Fibroblast of skin of right quadriceps (primary cell): ENCODE measurements at places on chromosomes 16 and 17.

DNA sequence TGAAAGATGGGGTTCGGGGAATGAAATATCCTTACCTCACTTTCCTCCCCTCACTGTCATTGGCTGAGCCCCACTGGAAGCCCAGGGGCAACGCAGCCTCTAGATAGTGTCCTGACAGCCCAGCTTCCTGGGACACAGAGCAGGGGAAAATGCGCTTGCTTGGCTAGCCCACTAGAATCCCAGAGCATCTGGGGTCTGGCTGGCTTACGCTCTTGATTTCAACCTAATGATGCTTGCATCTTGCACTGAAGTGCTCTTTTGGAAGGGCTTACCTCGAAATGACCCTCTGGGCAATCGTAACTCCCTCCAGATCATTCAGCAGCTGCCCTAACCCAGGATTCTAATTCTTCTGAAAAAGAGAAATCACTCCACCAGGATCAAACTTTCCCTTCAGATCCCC, 147.6 kb downstream of the SOX9 start:
- DNase-seq, result no peak

DNA sequence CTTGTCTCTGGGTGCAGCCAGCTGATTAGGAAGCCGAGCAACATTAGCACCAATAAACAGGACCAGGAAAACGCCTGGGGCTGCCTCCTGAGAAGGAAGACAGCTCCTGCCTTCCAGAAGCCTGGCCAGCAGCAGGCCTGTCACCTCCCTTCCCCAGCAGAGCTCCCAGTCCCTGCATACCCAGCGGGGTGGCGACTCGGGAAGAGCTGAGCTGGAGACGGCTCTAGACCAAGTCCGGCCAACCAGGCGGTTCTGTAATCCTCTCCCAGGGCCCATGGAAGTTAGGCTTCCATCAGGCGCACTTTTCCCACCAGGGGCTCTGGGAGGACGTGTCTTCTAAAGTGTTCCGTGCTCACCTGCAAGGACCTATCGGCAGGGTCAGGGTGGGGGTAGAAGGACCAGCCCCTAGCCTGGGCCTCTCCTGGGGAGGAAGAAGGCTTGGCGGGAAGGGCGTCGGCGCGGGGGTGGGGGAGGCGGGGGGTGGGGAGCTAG, 12.0 kb upstream of the CLUH start:
- DNase-seq, result no peak

GRCh38 chr17:42193969-42194899, at the start of gene GHDC:
Gene GHDC, minus strand, starts transcription at chr17:42194494. Its CDS starts 913 bp downstream, at chr17:42193581.
- peak; percentile 67 for DNase-seq

- DNase-seq, result no peak
These were observed 1.8 kb upstream of the CBFA2T3 start for GRCh38 chr16:88978608-88979346.

DNA sequence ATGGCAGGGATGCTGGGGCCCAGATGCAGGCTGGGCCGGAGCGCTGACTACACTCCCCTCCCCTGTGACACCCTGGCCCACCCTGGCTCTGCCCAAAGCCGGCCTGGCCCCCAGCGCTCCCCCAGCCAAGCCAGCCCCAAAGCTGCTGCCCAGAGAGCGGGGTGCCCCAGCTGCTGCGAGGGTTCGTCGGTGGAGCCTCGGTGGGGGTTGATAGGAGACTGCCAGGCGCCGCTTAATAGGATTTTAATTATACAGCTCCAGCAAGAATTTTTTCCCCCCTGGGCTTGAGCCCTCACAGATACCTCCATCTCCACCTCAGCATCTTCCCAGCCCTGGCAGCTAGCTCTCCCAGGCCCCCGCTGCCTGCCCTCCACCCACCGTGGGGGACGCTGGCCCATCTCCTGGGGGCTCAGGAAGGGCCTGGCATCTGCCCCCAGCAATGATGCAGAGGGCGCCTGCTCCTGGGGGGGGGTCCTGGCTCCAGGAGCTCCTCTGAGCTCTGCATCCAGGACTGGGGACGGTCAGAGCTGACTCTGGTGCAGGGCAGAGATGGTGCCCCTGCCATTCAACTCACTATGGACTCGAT, 36.8 kb upstream of the DLX4 start:
- no peak for DNase-seq

DNA sequence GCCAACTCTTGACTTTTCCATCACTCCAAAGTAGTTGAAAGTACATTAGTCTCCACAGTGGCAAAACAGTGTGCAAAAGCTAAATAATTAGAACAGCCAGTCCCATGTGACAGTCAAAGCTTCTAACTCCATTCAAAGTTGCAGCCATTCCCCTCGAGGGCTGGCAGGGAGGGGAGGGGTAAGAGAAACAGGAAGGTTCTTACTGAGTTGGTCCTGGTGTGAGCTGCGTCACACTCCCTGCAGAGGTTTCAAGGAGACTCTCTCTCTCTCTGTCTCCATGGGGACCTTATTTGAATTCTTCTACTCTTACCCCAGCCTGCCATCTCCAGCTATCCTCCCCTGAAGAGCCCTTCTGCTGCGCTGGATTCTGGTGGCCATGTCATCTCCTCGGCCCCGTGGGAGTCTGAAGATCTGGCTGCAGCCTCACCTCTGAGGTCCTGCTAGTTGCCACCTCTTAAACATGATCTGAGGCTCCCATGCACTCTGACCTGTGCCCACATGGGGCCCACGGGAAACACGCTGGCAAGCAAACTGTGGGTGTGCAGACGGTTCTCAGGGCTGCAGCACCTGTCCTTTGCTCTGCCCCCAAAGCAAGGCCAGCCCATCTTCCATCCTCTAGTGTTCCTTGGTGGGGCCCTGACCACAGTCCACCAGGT, 23.3 kb upstream of the STH start:
- DNase-seq, result no peak

DNA sequence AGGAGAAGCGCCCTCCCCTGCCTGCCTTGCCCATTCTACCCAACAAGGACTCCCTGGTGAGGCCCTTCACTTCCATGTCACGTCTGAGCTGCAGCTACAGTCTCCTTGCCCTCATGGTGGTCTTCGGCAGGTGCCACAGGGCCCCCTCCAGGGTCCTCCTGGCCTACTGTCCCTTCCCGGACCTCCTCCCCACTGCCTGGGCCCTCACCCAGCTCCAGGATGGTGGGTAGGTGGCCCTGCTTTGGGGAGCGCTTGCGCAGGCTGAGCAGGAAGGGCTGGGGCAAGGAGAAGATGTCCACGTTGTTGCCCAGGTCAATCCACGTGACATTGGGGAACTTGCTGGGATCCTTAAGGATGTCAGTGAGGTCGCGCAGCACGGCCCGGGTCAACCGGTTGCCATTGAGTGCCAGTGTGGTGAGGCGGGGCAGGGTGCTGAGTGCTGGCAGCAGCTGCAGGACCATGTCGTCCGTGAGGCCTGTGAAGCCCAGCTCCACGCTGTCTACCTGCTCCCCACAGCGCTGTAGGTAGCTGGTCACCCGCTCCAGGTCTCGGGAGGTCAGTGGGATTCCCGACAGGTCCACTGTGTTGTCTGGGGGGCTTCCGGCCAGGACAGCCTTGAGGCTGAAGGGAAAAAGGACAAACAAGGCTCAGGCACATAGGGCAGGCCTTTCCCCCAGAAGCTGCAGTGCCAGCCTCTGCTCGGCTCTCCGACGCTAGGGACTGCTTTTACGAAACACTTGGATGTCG, 28.3 kb downstream of the TRPV2 start:
- no peak for DNase-seq

DNA sequence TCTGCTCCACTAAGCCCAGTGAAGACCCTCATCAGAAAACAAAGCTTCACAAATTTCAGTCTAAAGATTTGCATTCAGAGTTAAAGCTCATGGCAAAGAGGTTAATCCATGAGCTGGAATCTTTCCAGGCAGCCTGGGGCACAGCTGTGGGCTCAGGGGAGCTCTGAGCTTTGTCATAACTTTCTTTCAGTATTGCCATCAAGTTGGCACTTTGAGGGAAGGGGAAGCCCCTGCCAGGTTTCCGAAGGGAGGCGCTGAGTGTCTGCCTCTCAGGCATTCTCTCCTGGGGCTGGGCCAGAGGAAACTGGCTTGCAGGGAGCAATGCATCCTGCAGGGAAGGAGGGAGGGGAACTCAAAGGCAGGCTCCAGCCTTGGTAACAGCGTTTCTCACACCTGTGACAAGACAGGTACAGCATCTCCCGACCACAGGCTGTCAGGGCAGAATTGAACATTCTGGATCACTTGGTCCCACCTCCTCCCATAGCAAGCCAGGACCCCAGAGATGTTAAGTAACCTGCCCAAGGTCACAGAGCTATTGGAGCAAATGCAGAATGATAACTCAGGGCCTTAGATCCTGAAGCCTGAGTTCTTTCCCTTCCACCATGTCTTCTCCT, 3.9 kb downstream of the LPO start:
- no peak for DNase-seq

DNA sequence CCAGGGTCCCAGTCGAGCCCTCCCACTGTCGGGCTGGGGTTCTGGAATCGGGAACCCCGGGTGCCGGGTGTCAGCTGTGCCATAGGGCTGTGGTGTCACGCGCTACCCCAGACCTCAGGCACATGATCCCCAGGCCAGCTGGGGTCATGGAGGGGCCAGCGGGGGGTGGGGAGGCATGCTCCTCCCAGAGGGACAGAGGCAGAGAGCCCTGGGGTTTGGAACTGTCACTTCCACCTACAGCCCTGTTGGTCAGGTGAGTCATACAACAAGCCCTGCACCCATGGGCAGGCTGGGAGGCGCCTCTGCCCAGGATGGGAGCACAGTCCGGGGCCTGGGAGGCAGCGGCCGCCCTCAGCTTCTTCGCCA, 63.0 kb downstream of the BAIAP2 start:
- DNase-seq, result peak; percentile 37

- no peak for DNase-seq
These were observed 20.5 kb downstream of the TANC2 start for GRCh38 chr17:62986549-62986948.

DNA sequence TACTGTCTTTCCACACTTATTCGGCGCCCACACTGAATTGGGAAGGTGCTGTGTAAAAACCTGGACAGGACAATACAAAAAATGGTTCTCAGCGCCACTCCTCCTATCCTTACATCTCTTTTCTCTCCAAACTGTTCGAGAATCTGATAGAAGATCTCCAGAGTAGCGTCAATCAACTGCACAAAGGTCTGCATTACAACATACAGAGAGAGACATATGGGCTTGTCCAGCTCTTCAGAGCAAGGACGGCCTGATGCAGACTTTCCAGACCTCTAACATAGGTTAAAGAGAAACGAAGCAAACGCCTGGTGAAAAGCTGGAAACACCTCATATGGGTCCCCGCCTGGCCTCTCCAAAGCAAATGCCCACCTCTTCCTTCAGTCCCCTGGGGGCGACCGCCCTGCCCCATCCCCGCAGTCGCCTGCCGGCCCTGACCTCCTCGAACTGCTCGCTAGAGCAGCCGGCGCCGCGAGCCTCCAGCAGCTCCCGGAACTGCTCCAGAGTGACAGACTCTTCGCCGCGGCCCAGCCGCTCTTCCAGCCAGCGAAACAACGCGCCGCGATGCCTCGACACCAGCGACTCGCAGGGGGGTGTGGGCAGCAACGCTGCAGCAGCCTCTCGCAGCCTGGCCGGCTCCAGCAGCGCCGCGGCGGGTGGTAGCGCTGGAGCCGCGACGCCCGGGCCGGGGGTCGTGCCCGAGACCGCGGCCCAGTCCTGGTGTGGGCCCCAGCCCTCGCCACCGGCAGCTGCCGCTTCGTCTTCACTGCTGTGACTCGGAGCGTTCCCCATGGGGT, 526 bp downstream of the ZZEF1 start:
- DNase-seq, result no peak

DNA sequence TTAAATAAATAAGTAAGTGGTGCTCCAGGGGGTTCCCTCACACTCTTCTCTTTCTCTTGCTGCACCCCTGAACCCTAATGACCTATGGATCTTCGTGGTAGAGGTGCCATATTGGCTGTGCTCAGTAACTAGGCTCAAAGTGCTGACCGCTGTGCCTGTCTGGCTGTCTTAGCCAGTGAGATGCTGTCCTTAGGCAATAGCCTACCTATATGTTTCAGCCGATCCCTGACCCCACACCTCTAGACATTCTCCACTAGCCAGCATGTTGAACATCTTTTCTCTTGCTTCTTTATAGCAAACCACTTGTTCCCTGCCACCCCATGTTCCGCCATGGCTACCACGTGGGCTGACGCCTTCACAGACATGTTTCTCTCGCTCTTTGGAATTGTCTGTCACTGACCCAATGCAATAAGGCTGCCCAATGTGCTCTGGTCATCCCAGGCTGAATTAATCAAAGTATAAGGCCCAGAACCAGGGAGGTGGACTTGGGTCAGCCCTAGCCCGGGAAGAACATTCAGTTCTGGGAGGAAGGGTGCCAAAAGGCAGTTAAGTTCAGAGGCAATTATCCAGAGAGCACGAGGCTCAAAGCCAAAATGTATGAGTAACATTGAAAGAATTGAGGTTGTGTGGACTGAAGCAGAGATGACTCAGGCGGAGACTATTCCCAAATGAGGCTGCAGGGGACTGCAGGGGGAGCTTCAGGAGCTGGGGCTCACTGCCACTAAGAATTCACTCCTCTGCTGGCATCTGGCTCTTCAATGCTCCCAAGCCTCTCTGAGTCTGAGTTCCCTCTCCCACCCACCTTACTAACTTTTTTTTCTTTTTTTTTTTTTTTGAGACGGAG, 28.7 kb upstream of the TNRC6A start:
- DNase-seq, result peak; percentile 99

- no peak for DNase-seq
These were observed 142.9 kb downstream of the C16orf78 start for GRCh38 chr16:49516382-49517036.

GRCh38 chr16:25143928-25144327, 32.4 kb downstream of the LCMT1 start:
- DNase-seq, result no peak
